Stimulated activated CD4-positive, alpha-beta T cell treated with anti-CD3 and anti-CD28 coated beads, Interleukin-1b, Interleukin-23, amount 100 ng/mL, for 4 hours (primary cell): ENCODE measurements at places on chromosomes 5 and 9.

DNA sequence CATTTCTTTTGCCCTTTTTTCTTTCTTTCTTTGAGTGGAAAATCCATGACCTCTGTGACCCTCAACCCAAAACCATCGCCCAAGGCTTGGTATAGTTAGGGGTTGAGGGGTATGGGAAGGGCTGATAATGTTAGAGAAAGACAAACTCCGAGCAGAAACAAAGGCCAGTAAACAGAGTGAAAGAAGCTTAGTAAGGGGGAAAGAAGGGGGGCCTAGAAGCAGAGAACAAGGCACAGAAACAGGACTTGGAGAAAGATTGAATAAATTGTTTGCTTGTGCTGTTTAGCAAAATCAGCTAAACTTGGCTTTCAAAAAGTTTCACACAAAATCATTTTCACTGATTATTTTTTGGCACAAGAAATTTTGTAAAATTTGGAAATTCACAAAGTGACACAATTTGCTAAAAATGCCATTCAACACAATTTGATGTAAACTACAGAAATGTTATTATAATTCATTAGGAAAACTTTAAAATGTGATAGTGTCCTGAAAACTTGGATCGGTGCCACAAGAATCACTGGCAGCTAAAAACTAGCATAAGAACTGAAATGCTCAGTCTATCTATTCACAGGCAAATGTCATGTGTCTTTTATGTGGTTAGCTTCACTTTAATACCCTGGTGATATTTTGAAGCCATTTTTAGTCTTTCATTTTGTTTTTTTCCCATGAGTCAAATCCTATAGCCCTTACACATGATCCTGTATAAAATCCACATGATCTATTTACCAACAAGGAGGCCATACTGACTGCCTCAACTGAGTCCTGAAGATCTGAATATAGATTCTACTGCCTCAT lies 276.4 kb downstream of the NR2F1-AS1 start:
- DNase-seq = no peak

DNA sequence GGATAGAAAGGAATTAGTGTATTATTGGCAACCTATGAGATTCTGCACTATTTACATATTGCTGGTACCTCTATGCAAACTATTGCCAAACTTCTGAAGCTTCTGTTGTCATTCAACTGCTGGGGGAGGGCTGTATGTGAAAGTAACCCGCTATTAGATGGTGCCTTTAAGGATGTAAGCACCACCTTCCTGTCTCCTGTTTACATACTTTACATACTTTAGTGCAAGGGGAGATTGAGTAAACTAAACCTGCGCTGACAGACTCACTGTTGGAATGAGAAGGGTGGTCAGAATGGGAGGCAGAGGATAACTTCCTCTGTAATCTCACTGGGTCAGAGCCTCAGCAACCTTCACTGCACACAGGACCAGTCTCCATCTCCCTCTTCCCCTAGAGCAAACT lies 123.8 kb downstream of the NR3C1 start:
- no peak for DNase-seq

DNA sequence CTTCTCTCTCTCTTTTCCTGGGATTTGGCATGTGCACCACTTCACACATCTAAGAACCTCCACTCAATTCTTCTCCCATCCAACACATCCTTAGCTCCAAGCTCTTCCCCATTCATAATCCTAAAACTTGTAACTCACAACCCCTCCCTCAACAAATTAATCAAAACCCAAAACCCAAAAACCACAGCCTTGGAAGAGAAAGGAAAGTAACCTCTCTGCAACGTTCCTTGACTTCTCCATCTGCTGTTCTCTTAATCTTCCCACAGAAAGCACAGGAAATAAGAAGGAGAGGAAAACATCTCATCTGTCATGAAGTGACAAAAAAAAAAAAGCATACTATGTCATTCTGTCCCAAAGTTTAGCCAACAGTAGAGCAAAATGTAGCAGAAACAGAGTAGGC lies 66.2 kb downstream of the DRD1 start:
- DNase-seq = no peak

GRCh38 chr5:190366-191035 lies 794 bp upstream of the LRRC14B start:
- no peak for DNase-seq

- DNase-seq = no peak
Observed at GRCh38 chr5:150506571-150507473, 1.1 kb upstream of the NDST1 start.

GRCh38 chr5:125558466-125558865 lies 812.0 kb upstream of the ZNF608 start:
- DNase-seq = no peak

GRCh38 chr9:87108661-87109060 lies 161.4 kb upstream of the GAS1 start:
- DNase-seq = no peak

- DNase-seq = no peak
Observed at GRCh38 chr9:15512889-15513288, 2.1 kb upstream of the PSIP1 start.

DNA sequence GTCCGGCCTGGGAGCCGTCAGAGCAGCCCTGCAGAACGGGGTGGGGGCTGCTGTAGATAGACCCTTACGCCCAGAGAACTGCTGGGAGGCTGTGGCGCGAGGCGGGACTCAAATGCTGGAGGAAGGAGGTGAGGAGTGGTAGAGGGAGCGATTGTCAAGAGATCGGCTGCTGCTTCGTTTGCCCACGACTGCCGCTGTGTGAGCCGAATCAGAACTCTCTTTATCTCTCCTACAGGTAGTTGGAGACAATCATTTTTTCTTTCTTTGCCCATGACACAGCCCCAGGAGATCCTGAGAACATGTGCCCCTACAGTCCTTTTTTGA lies 456 bp downstream of the ZNF79 start:
- no peak for DNase-seq

GRCh38 chr5:141558150-141558549 lies 60.6 kb downstream of the DIAPH1 start:
- no peak for DNase-seq

GRCh38 chr5:89595056-89595455 lies 712.1 kb upstream of the MEF2C start:
- DNase-seq = no peak

DNA sequence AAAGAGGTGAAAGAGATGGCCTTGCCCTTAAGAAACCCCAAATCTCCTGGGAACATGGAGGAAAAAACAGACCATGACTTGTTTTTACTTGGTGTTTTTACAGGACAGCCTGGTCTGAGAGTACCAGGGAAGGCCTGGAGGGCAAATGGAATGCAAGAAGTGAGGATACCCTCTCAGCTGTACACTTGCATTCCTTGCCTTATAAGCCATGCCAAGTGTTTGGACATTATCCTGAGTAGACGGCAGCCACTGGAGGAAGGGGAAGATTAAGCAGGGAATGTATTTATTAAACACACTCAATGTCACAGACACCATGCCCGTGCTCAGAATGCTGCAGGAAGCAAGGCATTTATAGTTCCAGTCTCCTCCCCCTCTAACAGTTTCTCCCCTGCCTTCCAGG lies 581.4 kb downstream of the CDK5RAP2 start:
- no peak for DNase-seq

DNA sequence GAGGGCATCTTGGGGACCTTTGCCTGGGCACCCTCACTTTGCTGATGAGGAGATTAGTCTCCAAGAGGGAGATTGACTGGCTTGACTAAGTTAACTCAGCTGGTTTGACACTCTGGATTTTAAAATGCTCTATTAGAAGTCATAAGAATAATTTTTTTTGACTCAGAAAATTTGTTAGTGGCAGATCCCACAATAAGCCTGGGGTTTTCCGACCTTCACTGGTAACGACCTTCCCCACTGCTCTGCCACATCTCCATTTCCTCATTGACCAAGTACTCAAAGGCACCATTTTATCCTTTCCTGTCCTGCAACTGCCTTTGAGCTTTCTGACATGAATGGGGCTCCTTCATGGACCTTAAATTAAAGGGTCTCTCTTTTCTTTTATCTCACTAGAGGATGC lies 67.0 kb downstream of the ARHGEF28 start:
- no peak for DNase-seq

GRCh38 chr5:169911448-169912212 lies 68.7 kb downstream of the INSYN2B start:
- no peak for DNase-seq

DNA sequence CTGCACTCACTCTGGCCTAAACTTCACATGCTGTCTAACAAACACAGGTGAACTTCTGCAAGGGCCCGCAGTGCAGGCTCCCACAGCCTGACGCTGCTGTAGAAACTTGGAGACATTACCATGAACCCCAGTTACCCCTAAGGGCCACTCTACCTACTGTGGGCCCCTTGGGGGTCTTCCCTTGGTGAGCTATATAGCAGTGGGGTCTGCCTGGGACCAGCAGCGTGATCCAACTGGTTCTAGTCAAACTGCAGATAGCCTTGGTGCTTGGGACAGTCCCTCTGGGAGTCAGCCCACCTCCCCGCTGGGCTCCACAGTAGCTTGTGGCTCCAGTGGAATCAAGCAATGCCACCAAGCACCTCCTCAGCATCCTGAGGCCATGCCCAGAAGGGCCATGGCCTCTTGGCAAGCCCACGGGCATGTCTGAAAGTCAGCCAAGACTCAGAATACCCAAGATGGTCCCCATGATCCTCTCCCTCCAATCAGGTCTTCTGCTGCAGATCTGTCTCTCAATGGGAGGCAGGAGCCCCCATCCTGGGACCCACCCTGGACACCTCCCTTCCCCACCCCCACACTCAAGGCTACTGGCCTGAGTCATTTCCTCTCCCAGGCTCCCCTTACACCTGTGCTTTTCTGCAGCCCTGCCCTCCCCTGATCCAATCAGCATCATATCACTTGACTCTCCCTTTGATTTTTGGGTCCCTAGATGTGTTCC lies 230.0 kb upstream of the IRX1 start:
- no peak for DNase-seq

DNA sequence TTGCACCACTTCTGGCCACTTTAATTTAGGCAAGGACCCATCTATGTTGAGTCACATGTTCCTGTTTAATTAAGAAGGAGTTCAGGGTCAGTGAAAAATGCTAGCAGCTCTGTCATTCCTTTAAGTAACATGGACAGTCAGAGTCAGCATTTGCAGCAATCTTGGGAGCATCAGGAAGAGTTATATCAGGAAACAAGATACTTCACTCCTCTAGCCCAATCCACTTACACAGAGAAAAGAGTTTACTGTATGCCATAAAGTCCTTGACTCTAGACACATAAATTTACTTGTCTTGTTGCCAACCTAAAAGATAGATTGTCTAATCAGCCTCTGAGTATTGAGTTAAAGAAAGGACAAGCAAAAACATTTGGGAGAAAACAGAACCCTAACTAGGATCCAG lies 266.7 kb downstream of the PJA2 start:
- DNase-seq = no peak

DNA sequence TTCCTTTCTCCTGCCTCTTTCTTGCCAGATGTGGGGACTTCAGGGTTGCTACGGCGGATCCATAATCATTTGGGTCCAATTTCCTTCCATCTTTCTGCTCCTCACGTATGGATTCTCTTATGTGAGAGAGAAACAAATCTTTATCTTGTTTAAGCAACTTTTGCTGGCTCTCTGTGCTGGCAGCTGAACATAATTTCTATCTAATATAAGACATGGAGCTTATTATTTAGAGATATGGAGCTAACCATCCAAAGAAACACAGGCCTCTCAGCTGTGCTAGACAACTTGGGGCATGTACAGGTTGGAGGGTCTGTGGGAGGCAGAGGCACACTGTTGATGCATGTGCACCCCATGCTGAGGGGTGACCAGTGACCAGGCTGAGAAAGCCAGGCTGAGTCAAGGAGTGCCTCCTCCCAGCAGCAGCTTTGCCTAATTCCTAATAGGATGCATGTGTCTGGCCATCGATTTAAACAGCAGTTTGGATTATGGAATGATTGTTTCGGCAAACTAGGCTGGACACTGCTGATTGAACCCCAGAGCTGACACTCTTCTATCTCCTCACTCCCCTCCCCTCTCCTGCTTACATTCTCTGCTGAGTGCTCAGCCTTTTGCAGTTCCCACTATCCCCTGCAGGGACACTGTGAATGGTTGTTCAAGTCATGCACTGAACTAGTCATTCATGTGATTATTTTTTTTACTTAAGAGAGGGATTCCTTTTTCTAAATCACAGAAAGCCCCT lies 195.8 kb downstream of the ERCC6L2 start:
- no peak for DNase-seq

DNA sequence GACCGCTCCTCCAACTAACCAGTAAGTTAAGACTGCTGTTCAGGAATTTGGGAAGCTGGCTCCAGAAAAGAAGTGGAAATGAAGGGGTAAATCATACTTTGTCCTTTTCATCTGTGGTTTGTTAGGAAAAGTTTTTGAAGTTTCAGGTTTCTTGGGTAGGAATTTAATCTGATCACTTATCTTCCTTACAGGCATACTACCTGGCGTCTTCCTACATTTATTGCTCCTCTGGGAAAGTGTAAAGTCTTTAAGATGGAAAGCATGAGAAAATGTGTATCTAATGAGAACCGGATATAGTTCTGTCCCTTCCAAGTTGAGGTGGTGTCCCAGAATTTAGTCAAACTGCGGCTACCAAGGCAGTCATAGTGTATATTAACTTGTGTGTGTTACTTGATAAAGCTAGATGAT lies 1.3 kb downstream of the RASA1 start:
- no peak for DNase-seq

GRCh38 chr5:154345255-154345952 lies 100.4 kb upstream of the SAP30L start:
- no peak for DNase-seq

GRCh38 chr5:31614151-31615020 lies 24.5 kb upstream of the PDZD2 start:
- DNase-seq = no peak

DNA sequence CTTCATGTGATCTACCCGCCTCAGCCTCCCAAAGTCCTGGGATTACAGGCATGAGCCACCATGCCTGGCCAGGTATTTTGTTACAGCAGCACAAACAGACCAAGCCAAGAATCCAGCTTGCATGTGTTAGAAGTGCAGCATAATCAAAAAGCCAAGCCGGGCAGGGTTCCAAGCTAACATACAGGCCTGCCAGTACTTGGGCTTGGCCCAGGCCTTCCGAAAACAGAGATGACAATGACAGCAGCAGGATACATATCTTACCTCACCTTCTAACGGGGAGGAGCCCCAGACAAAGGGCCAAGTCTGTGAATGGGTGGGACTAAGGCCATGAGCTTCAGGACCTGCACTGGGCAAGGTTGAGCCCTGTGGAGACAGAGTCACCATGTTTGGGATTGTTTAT lies 91.4 kb upstream of the ZNF462 start:
- no peak for DNase-seq

DNA sequence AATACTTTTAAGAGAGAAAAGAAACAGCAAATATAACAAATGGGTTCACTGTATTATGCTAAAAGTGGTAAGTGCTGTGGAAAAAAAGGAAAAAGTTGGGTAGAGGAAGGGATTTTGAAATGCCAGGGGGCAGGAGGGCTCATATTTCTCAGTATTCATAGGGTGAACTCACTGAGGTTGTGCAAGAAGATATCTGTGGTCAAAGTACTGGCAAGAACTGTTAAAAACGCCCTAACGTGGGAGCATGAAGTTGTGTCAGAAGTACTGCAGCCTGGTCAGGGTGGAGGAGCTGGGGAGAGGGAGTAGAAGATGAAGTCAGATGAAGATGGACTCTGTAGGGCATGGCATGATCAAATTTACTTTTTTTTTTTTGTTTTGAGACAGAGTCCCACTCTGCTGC lies 31.2 kb upstream of the SLC28A3 start:
- DNase-seq = no peak
